ENCODE measurements at places on chromosomes 11 and 22. TPM values are rescaled to one million over a fixed set of nuclear protein-coding genes. Genes with fewer than 3 reads are reported as not detected.

TBX1 gene
- total RNA-seq: 35.0 TPM

ALDH3B1 gene
- 0.13 TPM for total RNA-seq

SCARF2 gene
- total RNA-seq: 0.29 TPM

CFAP300 gene
- not detected for total RNA-seq

FBLN1 gene
- 0.56 TPM for total RNA-seq

OR51I1 gene
- 7.2 TPM for total RNA-seq

Data from K562 (cell line).